ENCODE measurements at places on chromosomes 11 and 22. TPM values are rescaled to one million over a fixed set of nuclear protein-coding genes. Genes with fewer than 3 reads are reported as not detected.

GRCh38 chr11:132099692-132100091 is 729.3 kb downstream of the NTM start:
- DNase-seq, result no peak

GRCh38 chr11:99316776-99317520 is 296.2 kb downstream of the CNTN5 start:
- DNase-seq, result no peak

DNA sequence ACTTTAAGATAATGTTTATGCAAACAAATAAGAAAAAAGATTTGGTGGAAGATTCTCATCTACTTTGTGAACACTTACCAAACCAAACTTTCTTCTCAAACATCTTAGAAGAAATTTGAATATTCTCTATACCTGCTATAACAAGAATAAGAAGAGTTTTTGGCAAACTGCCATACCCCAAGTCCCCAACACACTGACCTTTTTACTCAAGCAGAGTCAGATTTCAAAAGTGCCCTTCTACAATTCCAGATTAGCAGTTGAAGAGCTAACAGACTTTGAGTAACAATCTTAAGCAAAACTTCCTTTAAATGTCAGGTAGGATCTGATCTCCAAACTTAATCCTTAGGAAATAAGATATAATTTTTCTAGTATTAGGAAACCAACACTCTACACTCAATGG is 33.9 kb downstream of the TSG101 start:
- no peak for DNase-seq

DNA sequence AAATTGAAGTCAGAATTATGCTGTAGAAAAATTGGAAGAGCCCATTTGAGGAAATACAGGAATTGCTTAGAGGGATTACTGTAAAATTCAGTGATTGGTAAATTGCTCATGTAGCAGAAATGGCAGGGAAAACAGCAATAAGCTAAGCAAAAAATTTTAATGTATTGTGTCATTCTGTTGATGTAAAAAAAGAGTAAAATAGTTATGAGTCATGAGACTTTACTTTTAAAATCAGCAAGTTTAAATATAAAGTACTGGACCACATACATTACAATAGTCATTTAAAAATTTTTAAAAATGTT is 10.4 kb downstream of the PDHX start:
- DNase-seq, result no peak

GRCh38 chr11:131483877-131484276 is 113.5 kb downstream of the NTM start:
- DNase-seq, result no peak

DNA sequence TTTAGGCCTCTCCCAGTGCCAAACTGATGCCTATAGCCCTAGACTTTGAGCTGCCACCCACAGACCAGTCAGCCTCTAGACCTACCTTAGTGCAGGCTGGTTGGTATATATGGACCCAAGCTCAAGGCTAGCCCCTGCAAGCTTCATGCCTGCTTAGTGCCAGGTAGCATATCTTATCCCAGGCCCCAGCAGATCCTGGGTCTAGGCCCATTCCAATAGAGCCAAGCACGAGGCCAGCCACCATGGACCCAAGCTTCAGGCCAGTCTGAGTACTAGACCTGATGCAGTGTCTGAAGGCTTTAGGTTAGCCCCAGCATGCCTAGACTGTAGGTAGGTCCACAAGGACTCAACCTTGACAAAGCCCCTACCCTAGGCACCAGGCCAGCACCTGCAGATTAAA is 1081.7 kb downstream of the JRKL start:
- no peak for DNase-seq

GRCh38 chr11:124878759-124879492 is 13.7 kb downstream of the ROBO3 start:
- no peak for DNase-seq

DNA sequence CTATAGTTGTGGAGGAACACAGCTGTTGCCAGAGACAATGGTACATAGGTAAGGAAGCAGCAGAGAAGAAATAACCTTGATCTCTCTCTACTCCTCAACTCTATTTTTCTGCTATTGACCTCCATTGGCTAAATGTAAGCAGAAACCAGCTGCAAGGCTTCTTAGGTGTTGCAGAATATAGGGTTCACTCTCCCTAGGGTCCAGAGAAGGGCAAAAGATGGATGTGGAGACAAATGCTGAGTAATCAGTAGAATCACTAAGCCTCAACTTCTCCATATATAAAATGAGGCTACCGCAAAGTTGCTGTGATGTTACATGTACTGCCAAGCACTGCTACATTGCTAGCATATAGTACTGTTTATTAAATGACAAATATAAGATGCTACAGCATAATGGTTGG is 120.6 kb downstream of the PDE3B start:
- DNase-seq, result no peak

GRCh38 chr11:90500922-90501568 is 278.2 kb upstream of the CHORDC1 start:
- DNase-seq, result no peak

DNA sequence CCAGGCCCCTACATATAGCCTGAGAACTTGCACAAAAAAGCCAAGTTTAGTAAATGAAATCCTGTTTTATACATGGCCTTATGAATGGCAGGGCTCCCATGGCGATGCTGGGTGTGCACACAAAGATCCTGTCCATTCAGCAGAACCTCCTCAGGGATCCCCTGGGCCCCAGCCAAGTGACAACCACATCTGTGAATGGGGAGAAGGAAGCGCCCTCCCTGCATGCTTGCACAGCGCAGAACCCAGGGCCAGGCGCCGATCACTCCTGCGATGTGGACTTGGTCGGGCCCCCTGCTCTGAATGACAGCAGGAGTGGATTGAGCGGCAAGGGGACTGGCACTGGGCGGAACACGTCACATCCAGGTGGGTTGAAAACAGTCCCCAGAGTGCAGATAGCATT is 4.5 kb upstream of the CDC42EP2 start:
- no peak for DNase-seq

GRCh38 chr11:96054870-96055705 is 131.2 kb upstream of the MTMR2 start:
- no peak for DNase-seq

DNA sequence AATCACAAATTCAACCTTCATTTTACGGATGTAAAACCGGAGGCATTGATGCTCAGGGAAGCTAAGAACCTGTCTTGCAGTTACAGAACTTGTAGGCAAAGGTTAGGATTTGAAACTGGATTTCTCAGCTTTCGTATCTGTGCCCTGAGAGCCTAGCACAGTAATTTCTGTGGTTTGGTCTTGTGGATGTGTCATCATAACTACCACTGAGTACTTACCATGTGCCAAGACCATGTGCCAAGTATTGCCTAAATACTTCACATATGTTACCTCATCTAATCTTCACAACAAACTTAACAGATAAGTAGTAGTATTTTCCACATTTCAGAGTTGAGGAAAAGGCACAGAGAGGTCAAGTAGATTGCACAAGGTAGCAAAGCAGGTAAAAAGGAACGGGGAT is 140.7 kb downstream of the NXPE2 start:
- DNase-seq, result no peak

GRCh38 chr22:23565305-23565914 is 14.7 kb downstream of the IGLL1 start:
- no peak for DNase-seq

- DNase-seq, result no peak
Observed at GRCh38 chr11:131234221-131234620, 136.2 kb upstream of the NTM start.

DNA sequence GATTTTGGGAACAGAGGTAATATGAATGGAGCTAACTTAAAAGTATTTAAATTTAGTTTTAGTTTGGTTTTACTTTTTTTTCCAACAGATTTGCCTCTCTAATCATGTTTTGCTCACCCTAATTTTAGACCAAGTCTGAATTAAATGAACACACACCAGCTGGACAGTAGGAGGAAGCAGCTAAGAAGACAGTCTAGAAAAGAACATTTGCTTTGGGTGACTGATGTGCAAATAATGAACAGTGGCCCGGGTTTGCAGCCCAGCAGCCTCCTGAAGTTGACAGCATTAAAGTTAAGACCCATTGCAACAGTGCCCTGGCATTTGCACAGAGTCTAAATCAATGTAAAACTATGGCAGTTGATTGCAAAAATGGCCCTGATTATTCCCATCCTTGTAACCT is 66.4 kb upstream of the SORL1 start:
- DNase-seq, result no peak

DNA sequence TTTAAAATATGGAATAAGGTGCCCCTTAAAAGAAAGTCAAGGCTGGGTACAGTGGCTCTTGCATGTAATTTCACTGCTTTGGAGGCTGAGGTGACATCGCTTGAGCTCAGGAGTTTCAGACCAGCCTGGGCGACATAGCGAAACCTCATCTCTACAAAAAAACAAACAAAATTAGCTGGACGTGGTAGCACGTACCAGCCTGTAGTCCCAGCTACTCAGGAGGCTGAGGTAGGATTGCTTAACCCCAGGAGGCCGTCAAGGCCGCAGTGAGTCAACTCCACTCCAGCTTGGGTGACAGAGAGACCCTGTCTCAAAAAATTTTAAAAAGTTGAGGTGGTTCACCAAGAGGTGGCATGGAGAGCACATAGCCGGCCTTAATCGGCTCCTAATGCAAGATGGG is 17.7 kb upstream of the ADORA2A start:
- DNase-seq, result no peak

DNA sequence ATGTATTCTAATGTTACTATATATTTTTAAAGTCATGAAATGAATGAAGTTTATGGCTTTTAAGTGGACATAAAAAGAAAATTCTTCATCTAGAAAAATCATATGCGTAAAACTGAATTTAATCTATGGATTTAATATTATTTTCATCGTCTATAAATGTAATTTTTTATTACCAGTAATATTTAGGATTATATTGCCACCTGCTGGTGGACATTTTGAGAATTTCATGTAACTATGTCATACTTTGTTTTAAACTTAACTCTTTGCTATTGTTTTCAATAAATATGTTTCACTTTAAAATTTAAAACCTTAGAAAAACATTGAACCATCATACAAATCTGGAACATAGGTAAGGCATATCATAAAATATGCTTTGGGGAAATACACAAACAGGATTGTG is 66.5 kb upstream of the CEP126 start:
- no peak for DNase-seq

DNA sequence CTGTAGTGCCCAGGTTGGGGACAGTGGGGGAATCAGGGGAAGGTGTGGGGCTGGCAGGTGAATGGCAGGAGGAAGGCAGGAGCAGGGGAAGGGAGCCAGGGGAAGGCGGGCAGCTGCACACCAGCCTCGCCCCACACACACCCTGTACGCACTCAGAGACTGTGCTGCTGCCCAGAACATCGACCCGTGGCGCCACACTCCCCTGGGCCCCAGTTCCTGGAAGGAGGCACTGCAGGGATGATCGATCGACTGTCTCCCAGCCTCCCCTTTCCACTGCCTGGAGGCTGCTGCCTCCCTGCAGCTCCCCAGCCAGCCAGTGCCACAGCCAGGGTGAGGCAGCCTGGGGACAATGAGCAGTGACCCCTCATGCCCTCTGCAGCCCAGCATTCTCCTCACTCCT is 19.2 kb downstream of the PDE2A start:
- no peak for DNase-seq

DNA sequence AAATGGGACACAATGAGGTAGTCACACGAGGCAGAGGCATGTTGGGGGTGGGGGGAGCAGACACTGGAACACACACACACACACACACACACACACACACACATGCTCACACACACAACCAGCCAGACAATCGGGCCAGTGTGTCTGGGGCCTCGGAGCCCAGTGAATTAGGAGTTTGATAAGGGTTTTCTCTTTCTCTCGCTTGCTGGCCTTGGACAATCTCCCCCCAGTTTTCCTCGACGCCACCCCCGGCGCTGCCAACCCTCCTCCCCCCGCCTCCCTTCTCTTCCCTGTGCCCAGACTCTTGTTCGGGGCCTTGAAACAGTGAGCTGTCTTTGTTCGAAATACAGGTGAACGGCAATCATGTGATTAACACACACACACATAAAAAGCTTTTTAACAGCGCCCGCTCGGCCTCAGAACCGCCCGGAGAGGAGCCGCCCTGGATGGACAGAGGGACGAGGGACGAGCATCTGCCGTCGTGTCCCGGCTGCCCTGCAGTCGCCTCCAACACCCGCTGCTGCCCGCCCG is 1.5 kb upstream of the SOX10 start:
- no peak for DNase-seq

DNA sequence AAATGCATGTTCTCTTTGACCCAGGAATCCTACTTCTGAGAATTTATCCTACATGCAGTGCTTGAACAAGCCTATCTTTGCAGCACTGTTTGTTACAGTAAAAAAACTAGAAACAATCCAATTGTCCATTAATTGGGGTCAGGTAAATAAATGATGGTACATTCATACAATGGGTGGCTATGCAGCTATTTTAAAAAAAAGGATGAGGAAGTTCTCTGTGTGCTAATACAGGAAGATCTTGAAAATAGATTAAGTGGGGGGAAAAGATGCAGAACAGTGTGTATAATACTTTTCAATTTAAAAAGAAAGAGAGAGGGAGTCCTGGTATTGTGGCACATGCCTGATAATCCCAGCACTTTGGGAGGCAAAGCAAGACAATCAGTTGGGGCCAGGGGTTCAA is 9.5 kb upstream of the CREB3L1 start:
- DNase-seq, result no peak

DNA sequence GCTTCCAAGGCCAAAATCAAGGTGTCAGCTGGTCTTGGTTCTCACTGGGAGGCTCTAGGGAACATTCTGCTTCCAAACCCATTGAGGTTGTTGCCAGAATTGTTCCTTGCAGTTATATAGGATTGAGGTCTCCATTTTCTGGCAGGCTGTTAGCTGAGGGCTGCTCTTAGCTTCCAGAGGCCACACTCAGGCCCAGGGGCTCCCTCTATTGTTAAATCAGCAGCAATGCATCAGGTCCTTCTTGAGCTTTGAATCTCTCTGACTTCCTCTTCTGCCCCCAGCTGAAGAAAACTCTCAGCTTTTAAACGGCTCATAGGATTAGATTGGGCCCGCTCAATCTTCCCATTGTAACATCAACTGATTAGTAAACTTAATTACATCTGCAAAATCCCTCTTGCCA is 39.3 kb upstream of the BSX start:
- no peak for DNase-seq

GRCh38 chr11:36492724-36493304 is 17.3 kb downstream of the TRAF6 start:
- no peak for DNase-seq

- peak; percentile 20 for DNase-seq
Observed at GRCh38 chr22:22588485-22589164, 29.6 kb upstream of the PRAME start.

The PHF21B gene
- total RNA-seq, result 8.6 TPM

The TRIM6 gene
- 13.4 TPM for total RNA-seq

The CRYBA4 gene
- not detected for total RNA-seq

The BTBD18 gene
- not detected for total RNA-seq

The KCNK4 gene
- 0.58 TPM for total RNA-seq

The CCDC81 gene
- 2.8 TPM for total RNA-seq

The PAMR1 gene
- 38.3 TPM for total RNA-seq

The MFRP gene
- total RNA-seq, result not detected

The KLHL35 gene
- total RNA-seq, result 0.67 TPM
